Stimulated activated CD4-positive, alpha-beta T cell treated with anti-CD3 and anti-CD28 coated beads, Interleukin-12 subunit alpha, Interleukin-12 subunit beta, amount 100 ng/mL, for 24 hours (primary cell): ENCODE measurements at places on chromosomes 13 and 19.

DNA sequence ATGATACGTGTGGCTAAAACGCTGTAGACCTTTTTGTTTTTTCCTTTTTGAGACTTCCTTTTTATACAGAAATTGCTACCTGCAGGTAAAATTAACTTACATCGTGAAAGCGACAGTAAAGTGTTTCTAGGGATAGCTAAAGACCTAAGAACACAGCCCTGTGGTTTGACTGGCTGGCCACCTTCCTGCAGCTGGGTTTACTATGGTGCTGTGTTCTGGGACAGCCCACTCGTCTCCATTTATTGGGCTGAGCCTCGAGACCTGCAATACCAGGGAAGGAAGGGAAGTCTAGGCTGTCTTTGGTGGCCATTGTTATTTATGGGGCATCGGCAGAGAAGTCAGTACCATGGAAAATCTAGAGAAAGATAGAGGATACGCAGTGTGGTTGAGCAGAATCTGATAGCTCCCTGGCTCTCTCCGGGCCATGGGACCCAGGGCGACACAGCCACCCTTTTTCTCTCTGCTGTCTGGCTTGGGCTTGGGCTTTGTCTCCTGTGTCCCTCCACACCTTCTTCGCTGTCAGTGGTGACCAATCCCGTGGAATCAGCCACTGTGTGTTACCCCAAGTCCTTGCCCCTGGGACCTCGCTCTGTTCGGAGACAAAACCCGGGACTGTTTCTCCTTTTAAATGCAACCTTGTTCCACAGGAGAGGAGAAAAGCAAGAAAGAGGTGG is 30.9 kb downstream of the ACTN4 start:
- DNase-seq = no peak

DNA sequence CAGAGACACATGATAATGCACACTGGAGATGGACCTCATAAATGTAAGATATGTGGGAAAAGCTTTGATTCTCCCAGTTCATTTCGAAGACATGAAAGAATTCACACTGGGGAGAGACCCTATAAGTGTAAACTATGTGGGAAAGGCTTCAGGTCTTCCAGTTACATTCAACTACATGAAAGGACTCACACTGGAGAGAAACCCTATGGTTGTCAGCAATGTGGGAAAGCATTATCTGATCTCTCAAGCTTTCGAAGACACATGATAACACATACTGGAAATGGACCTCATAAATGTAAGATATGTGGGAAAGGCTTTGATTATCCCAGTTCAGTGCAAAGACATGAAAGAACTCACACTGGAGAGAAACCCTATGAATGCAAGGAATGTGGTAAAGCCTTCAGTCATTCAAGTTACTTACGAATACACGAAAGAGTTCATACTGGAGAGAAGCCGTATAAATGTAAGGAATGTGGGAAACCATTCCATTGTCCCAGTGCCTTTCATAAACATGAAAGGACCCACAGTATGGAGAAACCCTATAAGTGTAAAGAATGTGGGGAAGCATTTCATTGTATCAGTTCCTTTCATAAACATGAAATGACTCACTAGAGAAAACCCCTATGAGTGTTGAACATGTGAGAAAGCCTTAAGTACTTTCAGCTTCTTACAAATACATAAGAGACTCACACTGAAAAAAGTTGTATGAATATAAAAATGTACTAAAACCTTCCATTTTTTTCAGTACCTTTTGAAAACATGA is 14.7 kb downstream of the ZNF441 start:
- no peak for DNase-seq

GRCh38 chr19:1470305-1471009 is 8.6 kb downstream of the C19orf25 start:
- DNase-seq = peak; percentile 69

DNA sequence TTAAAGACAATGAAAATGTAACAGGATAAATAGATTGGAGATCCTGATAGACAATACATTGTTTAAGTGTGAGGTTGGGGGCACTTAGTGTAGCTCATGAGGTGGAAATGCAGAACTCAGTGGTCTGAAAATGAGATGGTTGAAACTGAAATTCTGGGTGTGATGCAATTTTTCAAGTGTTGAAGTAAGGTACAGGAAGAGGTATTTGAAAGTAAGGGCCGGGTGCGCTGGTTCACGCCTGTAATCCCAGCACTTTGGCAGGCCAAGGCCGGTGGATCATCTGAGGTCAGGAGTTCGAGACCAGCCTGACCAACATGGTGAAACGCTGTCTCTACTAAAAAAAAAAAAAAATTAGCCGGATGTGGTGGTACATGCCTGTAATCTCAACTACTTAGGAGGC is 113.0 kb downstream of the UFM1 start:
- DNase-seq = no peak

- DNase-seq = no peak
Measured at GRCh38 chr13:35349673-35350278, 126.7 kb downstream of the MAB21L1 start.

DNA sequence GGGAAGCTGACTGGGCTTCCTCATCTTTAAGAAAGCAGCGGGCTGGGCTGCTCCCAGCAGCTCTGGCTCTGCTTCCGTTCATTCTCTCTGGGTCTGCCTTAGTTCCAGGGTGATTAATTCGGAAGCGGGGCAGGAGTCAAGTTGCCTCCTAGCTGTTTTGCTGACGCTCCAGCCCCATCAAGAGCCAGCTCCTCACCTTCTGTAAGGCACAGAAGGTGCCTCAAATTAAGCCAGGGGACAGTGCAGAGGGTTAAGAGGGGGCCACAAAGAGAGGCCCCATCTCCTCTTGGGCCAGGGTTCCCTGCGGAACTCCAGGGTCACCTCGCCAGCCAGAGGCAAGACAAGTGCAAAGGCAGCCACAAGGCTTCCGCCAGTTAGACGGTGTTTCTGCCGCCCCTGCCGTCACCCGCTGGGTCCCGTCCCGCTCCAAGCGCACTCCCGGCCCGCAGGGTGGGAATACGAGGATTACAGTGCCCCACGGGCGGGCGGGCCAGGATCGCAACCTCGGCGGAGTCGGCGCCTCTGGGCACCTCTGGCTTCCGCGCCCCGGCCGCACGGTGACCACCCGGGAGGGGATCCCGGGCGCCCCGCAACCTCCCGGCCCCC is 508 bp downstream of the SLC15A1 start:
- no peak for DNase-seq

DNA sequence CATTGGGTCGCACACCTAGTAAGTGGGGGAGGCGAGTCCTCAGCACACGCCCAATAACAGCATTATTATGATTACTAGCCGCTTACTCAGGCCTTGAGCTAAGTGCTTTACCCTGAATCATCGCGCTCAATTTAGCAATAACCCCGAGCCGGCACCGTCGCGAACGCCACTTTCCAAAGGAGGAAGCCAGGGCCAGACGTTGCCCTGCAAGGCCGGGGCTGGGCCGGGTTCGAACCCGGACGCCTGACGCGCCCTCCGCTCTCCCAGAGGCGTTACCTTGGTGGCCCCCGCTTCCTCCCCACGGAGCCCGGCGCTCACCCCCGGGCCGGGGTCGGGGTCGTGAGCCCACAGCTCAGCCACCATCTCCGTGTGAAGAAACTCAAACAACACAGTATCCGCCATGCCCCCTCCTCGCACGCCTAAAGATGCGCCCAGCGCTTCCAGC is at the start of gene TRAPPC6A:
Gene TRAPPC6A, minus strand, starts transcription at position 421 of the 445 bp plus-strand sequence. Its CDS starts 19 bp downstream, at position 402.
- DNase-seq = no peak

DNA sequence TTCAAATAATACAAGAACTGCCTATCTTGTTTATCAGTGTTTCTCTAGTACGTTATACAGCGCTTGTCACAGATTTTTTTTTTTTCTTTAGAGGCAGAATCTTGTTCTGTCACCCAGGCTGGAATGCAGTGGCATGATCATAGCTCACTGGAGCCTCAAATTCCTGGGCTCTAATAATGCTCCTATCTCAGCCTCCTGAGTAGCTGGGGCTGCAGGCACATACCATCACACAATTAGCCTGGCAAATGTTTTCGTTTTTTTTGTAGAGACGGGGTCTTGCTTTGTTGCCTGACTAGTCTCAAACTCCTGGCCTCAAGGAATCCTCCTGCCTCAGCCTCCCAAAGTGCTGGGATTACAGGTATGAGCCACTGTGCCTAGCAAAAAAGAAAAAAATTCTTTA is 66.0 kb upstream of the FREM2 start:
- no peak for DNase-seq

DNA sequence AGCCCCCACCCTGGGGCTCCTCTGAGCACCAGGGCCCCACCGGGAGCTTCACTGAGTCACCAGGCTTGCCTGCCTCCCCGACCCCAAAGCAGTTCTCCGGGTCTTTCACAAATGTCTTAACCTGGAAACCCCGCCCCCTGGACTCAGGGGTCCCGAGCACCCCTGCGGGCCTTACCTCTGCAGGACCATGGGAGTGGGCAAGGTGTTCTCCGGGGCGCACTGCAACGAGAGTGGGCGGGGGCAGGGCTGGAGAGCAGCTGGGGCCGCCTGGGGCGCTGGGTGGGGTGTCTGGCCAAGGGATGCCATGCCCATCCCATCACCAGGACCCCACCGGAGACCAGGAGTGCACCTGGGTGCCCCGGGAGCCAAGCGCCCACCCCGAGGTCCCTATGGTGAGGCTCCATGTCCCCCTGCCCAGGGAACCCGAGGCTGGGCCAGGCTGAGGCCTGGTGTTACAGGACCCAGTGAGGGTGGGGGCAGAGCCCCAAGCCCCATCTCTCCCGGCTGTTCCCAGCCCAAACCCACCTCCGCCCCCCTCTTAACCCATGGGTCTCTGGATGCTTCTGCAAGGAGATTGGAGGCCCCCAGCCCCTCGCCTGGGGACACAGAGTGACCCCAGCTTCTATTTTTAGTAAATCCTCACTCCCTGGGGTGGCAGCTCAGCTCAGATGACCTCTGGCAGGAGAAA is 10.9 kb downstream of the MKNK2 start:
- DNase-seq = no peak

GRCh38 chr13:50125304-50125553 is 110.0 kb downstream of the KCNRG start:
- DNase-seq = no peak

- no peak for DNase-seq
Measured at GRCh38 chr19:30309905-30310601, 62.1 kb upstream of the ZNF536 start.

GRCh38 chr19:42285988-42286348 is 16.0 kb upstream of the PRR19 start:
- DNase-seq = no peak

- no peak for DNase-seq
Measured at GRCh38 chr13:98478189-98479129, 98.4 kb downstream of the STK24 start.

- no peak for DNase-seq
Measured at GRCh38 chr13:108213946-108214345, 1.4 kb downstream of the LIG4 start.

DNA sequence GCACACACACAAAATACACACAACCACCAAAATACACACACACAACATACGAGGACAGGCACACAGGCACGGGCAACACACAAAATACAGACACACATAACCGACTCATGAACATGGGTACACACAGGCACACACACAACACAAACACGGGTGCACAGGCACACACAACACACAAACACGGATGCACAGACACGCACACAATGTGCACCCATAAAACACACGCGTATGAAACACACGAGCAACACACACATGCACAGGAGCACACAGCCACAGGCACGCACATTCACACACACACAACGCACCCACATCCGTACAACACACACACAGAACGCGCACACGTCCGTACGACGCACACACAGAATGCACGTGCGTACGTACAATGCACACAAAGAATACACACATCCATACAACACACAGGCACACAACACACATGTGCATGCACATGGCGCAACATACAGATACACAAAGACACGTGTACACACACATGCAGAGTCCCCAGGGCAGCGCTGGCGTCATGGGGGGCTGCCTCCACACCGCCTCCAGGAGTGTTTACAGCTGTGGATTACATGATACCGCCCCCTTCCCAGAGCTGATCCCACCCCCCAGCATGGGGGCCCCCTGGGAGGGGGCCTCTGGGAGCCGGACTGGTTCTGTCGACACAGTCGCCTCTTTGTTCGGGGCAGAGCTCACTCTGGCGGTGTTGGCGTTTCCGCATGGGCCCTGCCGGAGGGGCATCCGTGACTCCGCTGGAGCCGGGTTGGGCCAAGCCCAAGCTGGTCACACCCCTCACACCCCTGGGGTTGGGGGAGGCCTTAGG is 2.9 kb downstream of the SBNO2 start:
- DNase-seq = no peak

DNA sequence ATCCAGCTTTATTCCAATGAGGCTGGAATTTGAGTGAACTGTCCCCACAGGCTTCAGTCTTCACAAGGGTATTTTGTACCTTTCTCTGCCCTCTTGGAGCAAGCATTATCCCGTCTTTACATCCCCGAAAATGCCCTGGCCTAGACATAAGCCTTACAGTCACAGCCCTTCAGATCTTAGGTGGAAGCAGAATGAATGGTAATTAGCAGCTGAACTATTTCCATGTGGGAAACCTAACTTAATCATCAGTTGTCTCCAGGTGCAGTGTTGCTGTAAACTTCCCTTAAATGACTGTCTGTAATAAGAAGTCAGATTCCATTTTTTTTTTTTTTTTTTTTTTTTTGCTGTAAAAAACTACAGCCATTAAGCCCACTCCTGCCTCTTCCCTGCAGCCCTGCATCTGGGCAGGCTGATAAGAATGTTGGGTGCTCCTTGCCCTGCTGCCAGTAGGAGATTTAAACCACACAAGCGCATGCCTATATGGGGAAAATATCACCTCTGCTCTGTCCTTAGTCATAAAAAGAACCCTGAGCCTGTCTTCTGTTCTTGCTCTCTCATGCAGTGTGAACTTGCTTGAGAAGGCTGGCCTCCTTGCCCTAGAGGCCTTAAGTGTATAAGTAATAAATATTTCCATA is 426.8 kb upstream of the SLITRK5 start:
- no peak for DNase-seq

- DNase-seq = no peak
Measured at GRCh38 chr13:97110936-97111335, 111.2 kb upstream of the MBNL2 start.

DNA sequence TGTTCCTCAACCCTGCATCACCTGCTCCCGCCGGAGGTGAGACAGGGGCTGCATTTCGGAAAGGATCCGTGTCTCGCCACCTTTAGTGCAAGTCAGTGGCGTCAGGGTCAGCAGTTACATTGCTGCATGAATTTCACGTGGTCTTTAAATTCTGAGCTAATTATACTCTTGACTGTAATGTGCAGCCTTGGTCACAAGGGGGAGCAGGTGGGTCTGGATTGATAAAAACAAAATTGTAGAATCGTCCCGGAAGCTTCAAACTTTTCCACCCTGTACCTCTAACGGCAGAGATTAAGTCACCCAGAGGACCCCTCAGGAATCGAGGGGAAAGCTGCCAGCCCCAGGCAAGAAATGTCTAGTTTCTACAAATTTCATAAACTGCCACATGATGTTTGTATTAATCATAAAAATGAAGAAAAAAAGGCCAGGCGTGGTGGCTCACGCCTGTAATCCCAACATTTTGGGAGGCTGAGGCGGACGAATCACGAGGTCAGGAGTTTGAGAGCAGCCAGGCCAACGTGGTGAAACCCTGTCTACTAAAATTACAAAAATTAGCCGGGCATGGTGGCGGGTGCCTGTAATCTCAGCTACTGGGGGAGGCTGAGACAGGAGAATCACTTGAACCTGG is 20.2 kb downstream of the BBC3 start:
- DNase-seq = no peak

- DNase-seq = no peak
Measured at GRCh38 chr13:113823771-113824170, 40.1 kb downstream of the GAS6 start.
